ENCODE measurements at places on chromosomes 2 and 18.

- DNase-seq = no peak
These were observed 39.8 kb upstream of the C2orf15 start for GRCh38 chr2:99101697-99102096.

GRCh38 chr2:19554520-19554919, 196.1 kb upstream of the OSR1 start:
- no peak for DNase-seq

DNA sequence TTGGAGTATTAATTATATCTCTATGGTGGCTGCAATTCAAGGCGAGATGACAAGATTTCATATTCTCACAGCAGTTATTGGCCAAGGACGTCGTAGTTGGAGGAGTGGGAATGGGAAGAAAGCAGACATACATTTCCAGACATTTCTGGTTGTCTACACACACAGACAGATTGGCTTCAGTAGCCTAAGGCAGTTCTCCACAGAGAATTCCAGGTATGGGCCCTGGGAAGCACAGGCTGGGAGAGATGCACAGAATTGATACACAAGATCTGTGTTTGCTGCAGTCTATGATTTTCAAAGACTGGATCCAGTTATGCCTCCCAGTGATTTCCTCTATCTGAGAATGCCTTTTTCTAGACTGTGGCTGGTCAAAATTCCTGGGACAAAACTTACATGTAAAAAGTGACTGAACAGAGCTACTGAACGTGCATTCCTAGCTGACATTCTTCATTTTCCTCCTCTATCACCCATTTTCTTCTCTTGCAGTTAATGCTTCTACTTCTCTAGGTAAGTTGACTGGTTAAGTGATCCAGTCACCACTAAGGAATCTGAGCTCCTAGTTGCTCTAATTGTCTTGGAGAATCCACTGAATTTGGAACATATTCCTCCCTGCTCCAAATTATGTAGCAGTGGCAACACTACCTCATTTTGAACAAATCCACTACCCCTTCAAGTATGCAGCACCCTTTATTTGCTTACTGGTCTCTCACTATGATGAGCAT, 386.7 kb upstream of the CDH7 start:
- no peak for DNase-seq

DNA sequence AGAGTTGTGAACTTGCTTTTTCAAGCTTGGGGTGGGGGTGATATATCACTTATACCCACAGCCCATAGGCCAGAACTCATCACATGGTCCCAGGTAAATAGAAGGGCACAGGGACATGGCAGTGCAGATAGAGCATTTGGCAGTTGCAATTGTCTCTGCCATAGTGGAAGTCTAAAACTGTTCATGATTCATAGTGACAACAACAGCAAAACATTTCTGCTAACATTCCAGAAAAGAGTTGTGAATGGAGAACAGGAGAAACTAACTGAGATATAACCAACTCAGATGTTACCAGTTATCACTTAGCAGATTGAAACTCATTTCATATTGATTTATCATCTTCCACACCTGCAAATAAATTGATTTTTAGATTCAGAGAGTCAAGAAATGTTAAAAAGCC, 278.6 kb upstream of the KYNU start:
- no peak for DNase-seq

DNA sequence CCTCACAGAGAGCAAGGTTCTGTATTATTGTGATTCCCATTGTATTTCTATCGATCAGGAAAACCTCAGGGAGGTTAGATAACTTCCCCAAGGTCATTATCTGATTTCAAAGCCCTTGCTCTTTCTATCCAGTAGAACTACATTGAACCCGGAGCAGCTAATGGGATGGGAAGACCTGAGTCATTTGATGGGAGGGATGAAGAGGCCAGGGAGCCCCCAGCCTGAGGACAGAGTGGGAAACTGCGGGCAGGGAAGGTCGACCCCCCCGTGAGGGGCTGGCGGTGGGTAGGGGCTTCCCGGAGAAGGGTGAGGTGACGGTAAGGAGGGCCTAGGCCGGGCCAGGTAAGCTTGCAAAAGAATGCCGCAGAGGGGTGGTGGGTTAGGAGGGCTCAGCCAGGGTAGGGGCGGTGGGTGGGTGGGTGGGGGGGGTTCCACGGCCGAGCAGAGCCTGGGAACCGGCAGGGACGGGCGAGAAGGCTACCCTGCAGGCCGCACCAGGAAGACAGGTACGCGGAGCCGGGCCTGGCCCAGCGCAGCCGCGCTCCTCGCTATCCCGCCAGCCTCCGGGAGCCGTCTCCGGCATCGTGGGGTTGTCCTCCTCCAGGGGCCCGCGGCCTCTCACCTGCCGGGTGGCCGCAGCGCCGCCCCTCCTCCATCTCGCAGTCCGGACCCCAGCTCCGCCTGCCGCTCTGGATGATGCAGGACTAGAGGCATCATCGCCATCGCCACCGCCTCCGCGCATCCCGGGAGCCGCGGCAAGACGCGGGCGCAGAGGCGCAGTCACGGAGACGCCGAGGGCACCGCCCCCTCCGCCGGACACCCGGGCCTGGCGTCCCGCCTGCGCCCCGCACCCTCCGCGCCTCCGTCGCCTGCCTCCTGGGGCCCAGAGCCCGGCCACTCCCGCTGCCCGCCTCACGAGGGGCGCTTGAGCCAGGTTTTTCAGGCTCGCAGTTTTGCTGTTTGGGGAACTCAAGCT, at the start of gene GPR75:
Gene GPR75, minus strand, starts transcription at position 762 of the 976 bp plus-strand sequence. CDS start 5,211 bp downstream, outside the sequence.
- peak; percentile 63 for DNase-seq

- DNase-seq = no peak
These were observed 35.2 kb downstream of the HS1BP3 start for GRCh38 chr2:20615466-20616241.

DNA sequence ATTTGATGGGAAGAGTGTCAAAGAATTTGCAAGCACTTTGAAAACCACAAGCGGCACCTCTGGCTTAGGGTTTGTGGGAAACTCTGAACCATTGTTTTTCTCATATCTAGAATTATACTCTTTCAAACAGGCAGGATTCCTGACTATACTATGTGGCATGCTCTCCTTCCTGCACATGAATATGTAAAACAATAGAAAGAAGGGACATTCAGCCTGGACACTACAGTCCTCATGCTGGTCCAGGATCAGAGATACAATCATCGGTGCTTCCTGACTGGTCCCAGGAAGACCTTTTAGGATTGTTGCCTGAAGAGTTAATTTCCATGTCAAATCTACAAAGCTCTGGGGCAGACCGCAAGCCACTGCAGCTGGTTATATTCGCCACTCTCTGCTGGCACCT, 55.7 kb upstream of the RASGRP3 start:
- no peak for DNase-seq

- no peak for DNase-seq
These were observed 46.7 kb downstream of the PLA2R1 start for GRCh38 chr2:160015746-160016145.

DNA sequence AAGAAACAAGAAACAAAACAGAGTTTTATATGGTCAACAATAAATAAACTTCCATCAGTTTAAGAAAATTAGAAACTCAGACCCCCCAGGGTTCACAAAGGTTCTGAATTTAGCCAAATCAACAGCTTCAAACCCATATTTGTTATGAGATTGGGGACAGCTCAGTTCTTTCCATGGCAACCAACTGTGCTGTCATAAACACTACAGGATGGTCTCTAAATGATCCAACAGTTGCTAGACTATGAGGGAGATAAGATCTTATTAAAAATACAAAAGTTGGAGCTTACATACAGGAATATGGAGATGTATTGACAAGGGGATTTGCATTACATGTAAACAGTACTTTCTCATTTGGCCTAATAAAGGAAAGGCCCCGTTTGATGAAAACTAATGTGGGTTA, 154.6 kb upstream of the CTAGE1 start:
- DNase-seq = no peak

DNA sequence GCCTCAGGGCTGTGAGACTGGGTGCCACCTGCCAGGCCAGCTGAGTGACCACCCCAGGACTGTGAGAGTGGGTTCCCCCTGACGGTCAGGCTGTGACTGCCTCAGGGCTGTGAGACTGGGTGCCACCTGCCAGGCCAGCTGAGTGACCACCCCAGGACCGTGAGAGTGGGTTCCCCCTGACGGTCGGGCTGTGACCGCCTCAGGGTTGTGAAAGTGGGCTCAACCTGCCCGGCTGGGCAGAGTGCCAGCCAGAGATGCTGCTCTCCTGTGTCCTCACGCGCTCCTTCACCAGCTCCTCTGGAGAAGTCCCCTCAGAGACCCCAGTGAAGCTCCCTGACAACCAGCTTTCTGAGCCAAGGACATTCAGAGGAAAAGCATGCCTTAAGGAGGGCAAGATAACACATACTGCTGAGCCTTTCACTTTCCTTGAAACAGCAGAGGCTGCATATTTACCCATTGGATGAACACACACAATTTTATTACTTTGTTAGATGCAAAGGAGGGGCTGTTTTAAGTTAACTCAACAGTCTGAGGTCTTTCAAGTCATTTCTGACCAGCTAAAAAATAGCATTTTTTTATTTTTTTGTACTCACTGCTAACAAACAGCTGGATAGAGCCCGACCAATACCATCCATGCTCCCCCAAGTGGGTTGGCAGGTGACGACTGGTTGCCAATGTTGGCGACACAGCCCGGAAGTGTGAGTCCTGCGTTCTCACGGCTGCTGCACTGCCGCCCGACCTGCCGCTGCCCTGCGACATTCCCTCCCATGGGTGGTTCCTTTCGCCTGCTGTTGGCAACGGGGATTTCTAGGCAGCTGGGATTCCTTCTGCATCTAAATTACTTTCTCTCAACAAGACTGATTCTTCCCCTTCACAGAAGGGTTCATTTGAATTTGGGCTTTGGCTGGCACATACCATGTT, 70.7 kb downstream of the NDUFA10 start:
- no peak for DNase-seq

DNA sequence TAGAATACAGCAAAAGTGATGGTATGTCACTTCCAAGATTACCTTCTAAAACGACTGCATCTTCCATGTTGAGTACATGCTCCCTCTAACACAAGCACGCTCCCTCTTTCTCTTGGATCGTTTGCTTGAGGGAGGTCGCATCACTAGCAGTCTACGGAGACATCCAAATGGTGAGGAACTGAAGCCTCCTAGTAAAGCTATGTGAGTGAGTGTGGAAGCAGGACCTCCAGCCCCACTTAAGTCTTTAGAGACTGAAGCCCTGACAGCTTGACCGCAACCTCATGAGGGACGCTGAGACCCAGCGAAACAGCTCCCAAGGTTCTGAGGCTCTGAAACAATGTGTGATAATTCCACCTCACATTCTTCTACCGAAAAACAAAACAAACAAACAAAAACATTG, 486.7 kb upstream of the GCFC2 start:
- peak; percentile 27 for DNase-seq

DNA sequence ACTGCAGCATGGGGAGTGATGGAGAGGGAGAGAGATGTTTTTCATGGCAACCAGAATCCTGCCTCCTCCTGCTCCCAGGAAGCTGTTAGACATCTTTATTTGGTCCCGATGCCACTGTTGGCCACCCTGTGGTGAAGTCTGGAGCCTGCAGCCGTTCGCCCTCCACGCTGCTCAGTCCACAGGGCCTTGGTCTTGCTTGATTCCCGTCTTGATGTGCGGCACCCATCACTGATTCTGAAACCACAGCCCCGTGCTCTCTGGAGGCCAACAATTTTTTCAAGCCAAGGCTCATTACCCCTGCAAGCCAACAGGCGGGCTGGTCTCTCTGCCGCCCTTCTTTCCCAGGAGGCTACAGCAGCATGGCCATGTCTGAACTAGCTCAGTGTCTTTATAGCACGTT, 24.5 kb downstream of the SIGLEC15 start:
- peak; percentile 59 for DNase-seq

DNA sequence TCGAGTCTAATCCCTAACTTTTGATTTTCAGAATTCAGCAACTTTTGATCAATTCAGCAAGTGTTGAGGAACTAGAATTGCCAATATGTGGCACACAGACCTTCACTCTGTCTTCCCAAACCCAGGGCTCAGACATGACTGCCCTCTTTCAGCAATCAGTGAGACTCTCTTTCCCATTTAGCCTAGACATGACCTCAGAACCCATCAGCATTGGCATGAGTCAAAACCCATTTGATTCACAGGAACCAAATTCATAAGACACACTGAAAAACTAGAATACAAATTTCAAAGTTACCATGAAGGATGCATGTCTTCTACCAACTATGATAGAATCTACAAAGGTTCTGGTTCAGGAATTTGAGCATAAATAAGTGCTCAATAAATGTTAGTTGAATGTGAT, 113.6 kb upstream of the MAP3K20 start:
- no peak for DNase-seq

GRCh38 chr18:5106730-5107129, 90.3 kb downstream of the AKAIN1 start:
- DNase-seq = no peak

GRCh38 chr18:41955688-41956087, 654 bp downstream of the PIK3C3 start:
- no peak for DNase-seq

DNA sequence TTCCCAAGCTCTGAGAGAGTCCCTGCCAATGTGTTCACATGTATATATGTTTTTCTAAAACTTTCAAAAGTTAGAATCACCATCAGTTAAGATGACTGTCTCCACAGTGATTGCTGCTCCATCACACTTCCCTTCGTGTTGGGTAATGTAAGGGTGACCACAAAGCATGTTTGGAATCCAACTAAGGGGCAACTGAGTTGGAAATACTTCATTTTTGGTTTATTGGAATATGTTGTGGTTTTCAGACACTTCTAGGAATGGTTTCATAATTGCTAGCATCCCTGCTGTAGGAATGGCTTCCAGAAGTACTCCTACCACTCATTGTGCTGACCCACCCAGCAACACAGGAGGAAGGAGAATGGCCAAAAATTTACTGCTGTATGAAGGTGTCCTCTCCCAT, 212.5 kb upstream of the GULP1 start:
- DNase-seq = no peak

DNA sequence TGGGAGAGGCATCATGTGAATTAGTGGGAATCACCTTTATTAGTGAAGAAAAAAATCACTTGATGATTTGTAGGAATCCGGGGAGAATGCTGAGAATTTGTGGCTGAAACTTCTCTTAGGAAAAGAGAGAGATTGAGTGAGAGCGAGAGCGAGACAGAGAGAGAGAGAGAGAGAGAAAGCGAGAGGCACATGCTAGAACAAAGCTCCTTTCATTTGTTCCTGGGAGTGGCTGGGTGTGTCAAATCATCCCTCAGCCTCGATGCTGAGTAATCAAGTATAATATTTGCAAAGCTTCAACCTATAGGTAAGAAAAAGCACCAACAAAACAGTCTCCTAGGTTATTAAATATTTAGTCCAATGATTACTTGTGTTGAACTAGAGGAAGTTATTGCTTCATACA, 4.4 kb upstream of the SERPINB5 start:
- DNase-seq = no peak

- no peak for DNase-seq
These were observed 268.4 kb downstream of the METTL4 start for GRCh38 chr18:2302628-2303516.

GRCh38 chr2:25009954-25010353, 31.9 kb upstream of the EFR3B start:
- no peak for DNase-seq

GRCh38 chr2:217943446-217944321, 59.1 kb downstream of the TNS1 start:
- DNase-seq = peak; percentile 91
